ENCODE measurements at places on chromosomes 13 and 19.

- no peak for DNase-seq
Measured at GRCh38 chr13:99464441-99464949, 36.8 kb upstream of the TM9SF2 start.

DNA sequence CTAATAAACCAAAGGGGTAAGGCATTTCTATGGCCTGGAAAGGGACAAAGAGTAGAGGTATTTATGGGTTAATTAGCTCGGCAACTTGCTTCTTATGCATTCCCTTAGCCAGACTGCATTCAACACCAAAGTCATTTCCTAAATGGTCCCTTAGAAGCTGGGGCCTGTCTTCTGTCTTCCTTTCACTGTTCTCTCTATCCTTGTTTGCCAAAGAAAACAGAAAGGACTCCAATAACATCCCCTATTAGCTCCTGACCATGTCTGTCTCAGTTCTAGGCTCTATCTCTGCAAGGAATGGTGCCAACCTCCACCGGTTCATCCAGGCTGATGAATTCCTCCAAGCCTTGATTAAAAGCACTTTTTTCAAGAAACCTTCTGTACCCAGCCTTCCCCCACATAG is 123.5 kb downstream of the KCTD12 start:
- DNase-seq = no peak

- DNase-seq = no peak
Measured at GRCh38 chr13:74839656-74840055, 642.3 kb downstream of the TBC1D4 start.

DNA sequence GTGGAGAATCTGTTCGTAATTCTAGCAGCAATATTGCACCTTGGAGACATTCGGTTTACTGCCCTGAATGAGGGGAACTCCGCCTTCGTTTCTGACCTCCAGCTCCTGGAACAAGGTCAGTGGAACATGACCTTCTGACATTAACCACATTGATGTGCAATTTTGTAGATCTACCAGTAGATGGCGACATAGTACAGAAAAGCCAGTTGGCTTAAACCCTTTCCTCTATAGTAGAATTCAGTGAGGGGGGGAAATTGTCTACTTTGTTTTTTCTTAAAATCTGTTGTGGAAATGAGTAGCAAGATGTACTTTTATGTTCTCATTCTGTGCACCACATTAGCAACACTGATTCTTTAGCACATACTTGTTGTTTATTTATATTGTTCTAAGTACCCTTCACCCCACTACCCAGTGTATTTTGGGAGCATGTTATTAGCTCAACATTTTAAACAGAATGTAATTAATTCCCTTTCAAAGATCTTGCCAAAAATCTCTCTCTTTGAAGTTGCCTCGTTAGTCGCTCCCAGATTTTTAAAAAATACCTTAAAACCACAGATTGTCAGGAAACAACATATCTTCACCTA is 332.2 kb downstream of the MYO16 start:
- DNase-seq = peak; percentile 34

- DNase-seq = peak; percentile 66
Measured at GRCh38 chr13:36778083-36778671, 40.8 kb upstream of the RFXAP start.

- no peak for DNase-seq
Measured at GRCh38 chr13:94416454-94417080, 62.9 kb downstream of the DCT start.

DNA sequence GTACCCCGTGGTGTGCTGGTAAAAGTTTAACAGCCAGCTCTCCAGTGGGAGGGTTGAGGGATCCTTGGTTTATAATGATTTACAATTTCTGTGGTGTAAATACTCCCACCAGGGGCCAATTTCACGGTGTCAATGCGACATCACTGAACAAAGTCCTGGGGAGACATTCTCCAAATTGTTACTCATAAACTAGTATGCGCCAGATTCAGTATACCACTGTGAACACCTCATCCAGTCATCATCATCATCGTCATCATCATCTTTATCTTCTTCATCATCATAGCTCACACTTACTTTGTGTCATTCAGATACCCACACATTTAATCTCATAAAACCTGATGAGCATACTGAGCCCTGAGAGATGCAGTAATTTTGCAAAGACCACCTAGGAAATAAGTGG is 17.2 kb upstream of the TNFSF14 start:
- DNase-seq = no peak

GRCh38 chr13:51423766-51424165 is 29.1 kb downstream of the INTS6 start:
- no peak for DNase-seq

DNA sequence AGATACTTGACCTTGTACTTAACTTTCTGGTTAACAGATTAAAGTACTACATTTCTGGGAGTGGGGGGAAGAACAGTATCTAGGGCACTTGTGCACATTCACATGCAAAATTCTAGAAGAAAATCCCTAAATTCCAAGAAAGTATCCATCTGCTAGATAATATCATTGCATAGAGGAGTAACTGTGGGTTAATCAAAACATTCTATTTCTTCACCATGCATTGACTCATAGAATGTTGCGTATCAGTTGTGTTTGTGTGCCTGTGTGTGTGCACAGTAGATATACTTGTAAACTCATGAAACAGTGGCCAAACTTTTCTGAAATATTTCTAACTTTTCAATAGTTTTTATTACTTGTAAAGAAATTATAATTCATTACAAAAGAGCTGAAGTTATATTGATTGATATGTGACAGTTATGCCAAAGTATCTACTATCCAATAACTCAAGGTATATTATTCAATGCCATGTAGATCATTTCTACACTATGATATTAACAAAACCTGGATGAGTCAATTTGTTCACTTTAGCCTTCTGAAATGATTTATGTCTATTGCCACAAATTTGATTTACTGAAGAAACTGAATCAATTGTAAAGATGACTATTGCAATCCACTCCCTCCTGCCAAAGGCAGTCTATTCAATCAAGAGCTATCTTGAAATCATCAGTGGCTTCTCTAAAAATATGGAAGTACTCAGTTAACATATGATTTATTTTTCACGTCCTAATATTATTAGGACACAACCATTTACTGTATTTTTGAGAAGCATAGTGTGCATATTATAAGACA is 756.7 kb upstream of the ARGLU1 start:
- DNase-seq = no peak

GRCh38 chr19:2317300-2317699 is 9.3 kb upstream of the LINGO3 start:
- no peak for DNase-seq

DNA sequence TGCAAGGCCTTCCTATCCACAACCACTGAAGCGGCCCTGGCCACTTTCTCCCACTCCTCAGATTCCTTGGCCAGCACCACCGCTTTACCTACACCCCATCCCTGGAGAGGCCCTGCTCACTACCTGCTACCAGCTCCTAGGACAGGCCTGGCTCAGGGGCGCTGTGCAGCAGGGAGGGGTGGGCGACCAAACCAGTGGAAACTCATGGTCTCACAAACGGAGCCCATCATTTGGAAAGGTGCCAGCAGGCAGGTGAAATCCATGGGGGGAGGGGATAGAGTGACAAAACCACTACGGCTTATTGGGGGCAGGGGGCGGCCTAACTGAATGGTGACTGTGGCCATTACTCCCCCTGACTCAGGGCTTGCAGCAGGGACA is 27.6 kb downstream of the C19orf47 start:
- DNase-seq = no peak

GRCh38 chr13:40013554-40013953 is 358.1 kb downstream of the COG6 start:
- no peak for DNase-seq

DNA sequence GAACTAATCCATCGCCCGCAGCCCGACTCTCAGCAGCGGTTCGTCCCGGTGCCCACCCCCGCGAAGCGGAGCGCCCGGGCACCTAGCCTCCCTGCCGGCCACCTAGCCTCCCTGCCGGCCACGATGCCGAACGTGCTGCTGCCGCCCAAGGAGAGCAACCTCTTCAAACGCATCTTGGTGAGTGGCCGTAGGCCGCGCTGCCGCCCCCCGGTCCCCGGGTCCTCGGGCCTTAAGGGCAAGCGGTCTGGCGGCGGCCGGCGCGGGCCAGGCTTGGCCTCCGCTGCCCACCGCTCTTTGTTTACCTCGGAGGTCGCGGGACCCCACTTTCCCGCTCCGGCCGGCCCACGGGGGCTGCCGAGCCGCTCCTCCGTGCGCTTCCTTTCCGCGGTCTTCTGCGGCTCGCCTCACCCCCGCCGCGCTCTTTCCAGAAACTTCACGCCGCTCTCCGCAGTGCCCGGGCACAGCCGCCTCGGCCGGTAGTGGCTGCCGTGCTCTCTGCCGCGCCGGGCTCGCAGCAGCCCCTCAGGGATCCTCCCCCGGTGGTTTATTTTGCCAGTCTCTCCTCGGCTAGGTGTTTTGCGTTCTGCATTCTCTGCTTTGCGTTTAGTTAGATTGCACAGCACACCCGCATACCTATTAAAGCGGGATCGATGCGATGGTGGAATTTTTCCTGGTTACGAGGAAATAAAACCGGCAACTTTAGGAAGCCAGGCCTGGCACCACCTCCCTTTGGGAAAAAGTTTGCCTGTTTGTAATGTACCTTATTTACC is 524 bp downstream of the NAA16 start:
- DNase-seq = peak; percentile 40

GRCh38 chr13:33069365-33069764 is 53.1 kb downstream of the KL start:
- DNase-seq = no peak

- no peak for DNase-seq
Measured at GRCh38 chr13:57734306-57734705, 102.8 kb downstream of the PCDH17 start.

DNA sequence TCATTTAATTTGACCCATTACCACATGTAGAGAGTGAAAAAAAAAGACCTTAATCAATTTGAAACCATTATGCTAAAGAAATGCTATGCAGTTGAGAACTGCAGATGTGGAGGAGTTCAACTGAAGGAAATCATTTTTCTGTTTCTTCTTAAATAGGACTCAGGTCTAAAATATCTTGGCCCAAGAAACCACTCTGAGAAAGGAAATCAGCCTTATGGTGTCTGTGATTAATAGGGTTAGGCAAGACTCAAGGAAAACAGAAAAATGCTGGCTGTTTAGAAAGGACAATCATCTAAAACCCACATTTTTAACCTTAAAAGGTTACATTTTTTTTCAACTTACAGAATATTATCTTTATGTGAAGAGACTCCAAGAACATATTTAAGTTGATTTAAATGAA is 1.9 kb upstream of the SLITRK1 start:
- DNase-seq = no peak

GRCh38 chr13:41492432-41493260 is 35.3 kb downstream of the RGCC start:
- no peak for DNase-seq

DNA sequence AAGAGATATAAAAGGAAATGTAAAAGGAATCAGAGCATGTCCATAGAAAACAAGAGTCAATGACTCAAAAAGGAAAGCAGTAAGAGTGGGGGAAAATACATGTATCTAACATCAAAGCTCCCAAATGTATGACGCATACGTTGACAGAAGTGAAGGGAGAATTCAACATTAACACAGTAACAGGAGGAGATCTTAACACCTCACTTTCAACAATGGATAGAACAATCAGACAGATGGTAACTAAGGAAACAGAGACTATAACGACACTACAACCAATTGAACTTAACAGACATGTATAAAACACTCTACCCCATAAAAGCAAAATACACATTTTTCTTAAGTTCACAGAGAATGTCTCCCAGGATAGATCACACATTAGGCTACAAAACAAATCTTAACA is 774.8 kb upstream of the ARGLU1 start:
- DNase-seq = no peak

DNA sequence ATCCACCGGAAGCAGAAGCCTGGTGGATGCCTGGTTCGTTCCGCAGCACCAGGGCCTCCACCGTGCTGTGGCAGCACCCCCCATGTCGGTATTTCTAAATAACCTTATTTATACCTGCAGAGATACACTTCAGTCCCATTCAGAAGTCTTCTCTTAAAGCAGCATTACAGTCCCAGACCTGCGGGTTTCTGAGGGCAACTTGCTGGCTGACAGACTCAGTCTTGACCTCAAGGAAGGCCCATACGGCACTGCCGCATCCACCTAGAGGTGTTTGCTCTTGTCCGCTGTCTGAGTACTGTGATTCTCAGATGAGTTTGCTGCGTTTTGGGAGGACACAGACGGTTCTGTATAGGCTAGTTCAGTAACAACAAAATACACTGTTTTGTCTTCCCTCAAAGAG is 16.9 kb upstream of the TEX29 start:
- no peak for DNase-seq

DNA sequence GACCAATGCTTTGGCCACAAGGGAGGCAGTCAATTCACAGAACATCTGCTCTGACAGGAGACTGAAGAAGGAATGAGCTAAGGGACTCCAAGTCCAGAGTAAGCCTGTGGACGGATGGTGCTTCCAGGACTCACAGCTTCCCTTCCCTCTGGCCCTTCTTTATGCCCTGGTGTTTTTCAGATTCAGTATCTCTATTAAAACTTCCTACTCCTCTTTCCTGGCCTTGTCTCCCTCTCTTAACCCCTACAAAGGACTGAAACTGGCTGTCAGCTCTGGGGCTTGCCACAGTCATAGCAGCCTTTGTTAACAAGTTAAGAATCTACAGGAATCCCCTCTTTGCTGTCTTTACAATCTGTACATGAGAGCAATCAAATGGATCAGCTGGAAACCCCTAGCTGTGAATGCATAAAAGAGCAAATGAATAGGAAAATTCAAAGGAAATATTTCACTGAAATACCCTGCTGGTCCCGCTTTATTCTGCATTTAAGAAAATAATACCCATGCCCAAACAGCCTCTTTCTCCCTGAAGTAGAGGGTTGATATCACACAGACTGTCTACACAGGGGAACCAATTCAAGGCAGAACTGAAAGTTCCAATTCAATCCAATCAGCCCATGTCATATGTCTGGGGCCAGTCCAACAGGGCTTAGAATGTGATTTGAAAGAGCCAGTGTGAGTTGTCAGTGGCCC is 192.3 kb downstream of the MZT1 start:
- DNase-seq = no peak
